NCI-H510A treated with DMSO at 0.1 percent for 48 hours (cell line): ENCODE measurements at places on chromosomes 16 and 17.

- DNase-seq = no peak
These were observed 322.5 kb downstream of the PMP22 start for GRCh38 chr17:14942526-14943190.

DNA sequence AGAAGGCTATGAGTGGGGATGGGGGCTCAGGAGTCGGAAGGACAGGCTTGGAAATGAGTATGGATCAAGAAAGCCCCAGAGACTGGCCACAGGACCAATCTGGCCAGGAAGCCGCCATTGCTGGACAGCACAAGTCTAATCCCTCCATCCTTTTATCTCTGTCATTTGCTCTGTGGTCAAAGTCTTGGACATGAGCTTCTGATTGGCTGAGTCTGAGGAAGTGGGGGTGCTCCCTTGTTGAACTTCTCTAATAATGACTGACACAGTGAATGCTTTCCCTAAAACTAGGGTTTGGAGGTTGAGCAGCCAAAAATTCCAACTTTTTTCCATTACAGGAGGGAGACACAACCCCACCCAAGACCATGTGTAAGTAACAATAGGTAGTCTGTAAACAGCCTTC, 97.4 kb downstream of the MARF1 start:
- DNase-seq = no peak

- DNase-seq = no peak
These were observed 24.7 kb upstream of the UMOD start for GRCh38 chr16:20377181-20377580.

GRCh38 chr17:71710816-71711215, 410.0 kb upstream of the SOX9 start:
- DNase-seq = no peak

- no peak for DNase-seq
These were observed 56.7 kb upstream of the TOB1 start for GRCh38 chr17:50922721-50923405.

DNA sequence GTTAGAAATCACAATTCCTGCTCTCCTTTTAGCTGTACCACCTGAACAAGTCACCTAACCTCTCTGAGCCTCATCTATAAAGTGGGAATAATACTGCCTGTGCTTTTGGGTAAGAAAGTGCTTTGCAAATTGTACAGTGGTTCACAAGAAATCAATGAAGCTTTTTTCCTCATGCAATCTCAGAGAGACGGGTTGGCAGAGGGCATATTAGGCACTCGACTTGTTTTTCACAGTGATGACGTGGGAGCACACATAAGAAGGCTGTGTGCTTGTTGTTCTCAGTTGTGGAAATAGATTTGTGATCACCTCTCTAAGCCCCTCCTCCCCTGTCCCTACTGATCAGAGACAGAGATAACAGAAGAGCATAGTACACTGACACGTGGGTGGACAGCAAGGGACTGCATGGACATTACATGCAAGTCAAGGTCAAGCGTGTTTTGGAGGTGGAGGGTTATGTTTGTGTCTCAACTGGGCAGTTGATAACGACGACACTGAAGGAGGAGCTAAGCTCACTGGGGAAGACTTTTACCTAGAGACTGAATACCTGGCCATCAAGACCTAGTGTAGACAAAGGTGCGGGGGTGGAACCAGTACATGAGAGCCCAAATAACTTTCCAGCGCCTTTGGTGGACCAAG, 1.7 kb upstream of the GPT2 start:
- peak; percentile 54 for DNase-seq

- no peak for DNase-seq
These were observed 229.6 kb upstream of the HSBP1 start for GRCh38 chr16:83578171-83578570.

GRCh38 chr17:1480747-1481465, 11.6 kb downstream of the MYO1C start:
- no peak for DNase-seq

GRCh38 chr16:24580665-24581064, 41.3 kb downstream of the RBBP6 start:
- DNase-seq = no peak

DNA sequence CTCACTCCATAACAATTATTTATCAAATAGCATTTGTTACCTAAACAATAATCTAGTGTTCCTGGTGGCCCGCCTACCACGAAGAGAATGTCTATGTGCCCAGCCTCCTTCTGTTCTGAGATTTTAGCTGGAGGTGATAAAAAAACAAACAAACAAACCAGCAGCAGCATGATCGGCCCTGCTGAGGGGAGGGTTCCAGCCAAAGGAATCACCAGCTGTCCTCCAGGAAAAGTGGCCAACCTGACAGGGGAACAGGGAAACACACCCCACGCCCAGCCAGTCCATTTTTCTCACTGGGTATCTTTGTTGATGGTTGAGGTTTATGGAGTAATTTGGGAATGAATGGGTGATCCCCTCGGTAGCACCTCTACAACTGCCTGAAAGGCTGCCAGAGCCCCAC, 203.0 kb upstream of the DYNLRB2 start:
- no peak for DNase-seq

DNA sequence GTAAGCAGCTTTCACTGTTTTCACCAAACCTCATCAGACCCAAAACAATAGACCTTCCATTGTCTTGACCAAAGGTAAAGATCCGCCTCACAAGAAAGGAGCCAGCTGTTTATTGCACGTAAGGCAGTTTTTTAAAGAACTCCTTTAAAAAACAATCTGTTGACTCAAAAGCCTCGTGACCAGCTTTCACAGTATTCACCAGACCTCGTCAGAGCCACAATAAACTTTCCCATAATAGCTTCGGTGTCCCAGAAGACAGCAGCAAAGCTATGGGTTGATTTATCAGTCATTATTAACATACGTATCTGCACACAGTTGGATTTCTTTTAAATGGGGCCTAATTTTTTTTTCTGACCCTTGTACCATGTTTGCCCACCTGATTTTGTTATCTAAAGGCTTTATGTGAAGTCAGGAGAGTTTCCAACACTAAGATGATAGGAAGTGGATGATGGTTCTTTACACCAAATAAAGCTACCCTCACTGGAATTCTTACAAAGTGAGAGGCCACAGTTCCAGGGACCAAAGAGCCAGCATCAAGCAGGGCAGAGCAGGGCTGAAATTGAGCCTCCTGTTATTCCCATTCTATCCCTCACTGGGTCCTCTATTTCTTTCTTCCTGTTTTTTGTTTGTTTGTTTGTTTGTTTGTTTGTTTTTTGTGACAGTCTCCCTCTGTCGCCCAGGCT, 17.6 kb upstream of the HELZ start:
- DNase-seq = no peak

DNA sequence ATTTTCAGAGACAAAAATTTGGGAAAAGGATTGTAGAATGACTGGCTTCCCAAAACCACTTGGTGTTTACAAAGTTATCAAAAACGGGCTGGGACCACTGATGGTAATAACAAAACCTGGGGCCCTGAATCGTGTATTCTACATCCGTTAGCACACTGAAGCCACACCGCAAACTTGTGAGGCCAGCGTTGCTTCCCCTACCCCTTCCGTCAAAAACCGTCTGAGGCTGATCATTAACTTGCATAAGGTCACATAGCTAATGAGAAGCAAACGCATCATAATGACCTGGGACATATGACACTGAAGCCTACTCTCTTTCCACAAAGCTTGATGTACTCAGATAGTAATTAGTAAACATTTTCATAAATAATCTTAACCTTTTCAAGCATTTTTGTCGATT, 704.3 kb downstream of the MAF start:
- no peak for DNase-seq

- no peak for DNase-seq
These were observed 356.6 kb downstream of the KCNJ2 start for GRCh38 chr17:70525961-70526360.

- DNase-seq = peak; percentile 35
These were observed 1.6 kb downstream of the XYLT1 start for GRCh38 chr16:17469011-17469740.

DNA sequence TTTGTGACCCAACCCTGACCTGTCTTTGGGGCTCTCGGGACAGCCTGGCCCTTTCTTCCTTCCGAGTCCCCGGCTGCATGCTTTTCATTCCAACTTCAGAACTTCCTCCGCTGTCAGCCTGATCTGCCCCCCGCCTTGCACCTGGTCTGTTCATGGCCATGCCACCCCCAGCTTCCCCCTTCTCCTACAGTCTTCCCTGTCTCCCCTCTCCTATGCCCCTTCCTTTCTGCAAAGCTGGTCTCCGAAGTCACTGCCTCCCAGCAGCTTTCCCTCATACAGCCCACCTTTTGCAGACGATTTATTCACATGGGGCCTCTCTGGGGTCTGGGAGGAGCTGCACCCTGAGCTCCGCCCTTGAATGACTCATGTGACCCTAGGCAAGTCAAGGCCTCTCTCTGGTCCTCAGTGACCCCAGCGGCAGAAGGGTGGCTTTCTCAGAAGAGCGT, 47.1 kb upstream of the SDK2 start:
- no peak for DNase-seq

DNA sequence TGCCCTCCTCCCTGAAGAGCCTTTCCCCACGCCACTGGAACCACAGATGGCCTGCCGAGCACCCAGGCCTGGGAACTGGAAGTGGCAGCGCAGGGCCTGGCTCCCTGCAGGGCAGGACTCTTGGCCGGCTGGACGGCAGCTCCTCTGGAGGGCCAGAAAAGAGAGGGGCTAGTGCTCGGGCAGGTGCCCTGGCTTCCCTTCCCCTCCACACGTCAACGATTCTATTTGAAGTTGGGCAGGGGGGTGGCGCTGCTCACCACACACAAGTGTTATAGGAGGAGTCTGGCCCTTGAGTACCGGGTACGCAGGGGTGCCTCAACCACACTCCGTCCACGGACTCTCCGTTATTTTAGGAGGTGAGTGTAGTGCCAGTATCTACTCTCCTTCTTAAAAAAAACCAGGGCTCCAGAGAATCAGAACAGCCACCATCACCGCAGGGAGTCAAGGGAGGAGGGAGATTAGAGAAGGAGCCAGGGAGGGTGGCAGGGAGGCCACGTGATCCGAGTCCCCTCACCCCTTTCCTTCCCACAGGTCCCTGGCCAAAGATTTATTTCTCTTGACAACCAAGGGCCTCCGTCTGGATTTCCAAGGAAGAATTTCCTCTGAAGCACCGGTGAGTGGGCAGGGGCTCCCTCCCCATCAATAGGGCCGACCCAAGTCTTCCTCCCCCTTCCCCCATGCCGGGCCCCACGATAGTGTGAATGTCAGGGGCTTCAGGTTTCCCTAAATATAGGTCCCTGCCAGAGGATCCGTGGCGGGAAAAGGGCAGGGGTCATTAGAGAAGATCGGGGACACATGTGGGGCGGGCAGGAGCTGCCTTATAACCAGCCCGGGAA, 1.4 kb upstream of the ALDOA start:
- peak; percentile 95 for DNase-seq

GRCh38 chr16:17461951-17462729, 8.6 kb downstream of the XYLT1 start:
- DNase-seq = no peak

DNA sequence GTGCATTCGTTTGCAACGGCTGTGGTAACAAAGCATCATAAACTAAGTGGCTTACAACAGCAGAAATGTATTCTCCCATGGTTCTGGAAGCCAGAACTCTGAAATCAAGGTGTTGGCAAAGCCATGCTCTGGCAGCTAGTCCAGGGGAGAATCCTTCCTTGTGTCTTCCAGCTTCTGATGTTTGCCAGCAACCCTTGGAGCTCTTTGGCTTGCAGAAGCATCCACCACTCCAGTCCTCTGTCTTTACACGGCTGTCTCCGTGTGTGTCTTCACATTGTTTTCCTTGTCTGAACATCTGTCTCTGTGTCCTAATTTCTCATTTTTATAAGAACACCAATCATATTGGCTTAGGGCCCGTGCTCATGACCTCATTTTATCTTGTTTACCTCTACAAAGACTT, 265.3 kb upstream of the HSBP1 start:
- DNase-seq = no peak

- DNase-seq = peak; percentile 60
These were observed 5.1 kb upstream of the KLHL36 start for GRCh38 chr16:84643180-84643583.

- DNase-seq = no peak
These were observed 10.8 kb downstream of the KCTD5 start for GRCh38 chr16:2692948-2693651.

- no peak for DNase-seq
These were observed 10.0 kb upstream of the FASN start for GRCh38 chr17:82108038-82108437.

- no peak for DNase-seq
These were observed 157.3 kb downstream of the VPS53 start for GRCh38 chr17:557371-557770.

- no peak for DNase-seq
These were observed 425.8 kb upstream of the ZFHX3 start for GRCh38 chr16:73473713-73474112.
